ENCODE measurements at places on chromosomes 12 and 14.
A peak's percentile ranks its signal among the peaks of the same experiment; 100 is the strongest.

GRCh38 chr12:51721282-51721940, 127.1 kb downstream of the FIGNL2 start:
- no peak for DNase-seq

DNA sequence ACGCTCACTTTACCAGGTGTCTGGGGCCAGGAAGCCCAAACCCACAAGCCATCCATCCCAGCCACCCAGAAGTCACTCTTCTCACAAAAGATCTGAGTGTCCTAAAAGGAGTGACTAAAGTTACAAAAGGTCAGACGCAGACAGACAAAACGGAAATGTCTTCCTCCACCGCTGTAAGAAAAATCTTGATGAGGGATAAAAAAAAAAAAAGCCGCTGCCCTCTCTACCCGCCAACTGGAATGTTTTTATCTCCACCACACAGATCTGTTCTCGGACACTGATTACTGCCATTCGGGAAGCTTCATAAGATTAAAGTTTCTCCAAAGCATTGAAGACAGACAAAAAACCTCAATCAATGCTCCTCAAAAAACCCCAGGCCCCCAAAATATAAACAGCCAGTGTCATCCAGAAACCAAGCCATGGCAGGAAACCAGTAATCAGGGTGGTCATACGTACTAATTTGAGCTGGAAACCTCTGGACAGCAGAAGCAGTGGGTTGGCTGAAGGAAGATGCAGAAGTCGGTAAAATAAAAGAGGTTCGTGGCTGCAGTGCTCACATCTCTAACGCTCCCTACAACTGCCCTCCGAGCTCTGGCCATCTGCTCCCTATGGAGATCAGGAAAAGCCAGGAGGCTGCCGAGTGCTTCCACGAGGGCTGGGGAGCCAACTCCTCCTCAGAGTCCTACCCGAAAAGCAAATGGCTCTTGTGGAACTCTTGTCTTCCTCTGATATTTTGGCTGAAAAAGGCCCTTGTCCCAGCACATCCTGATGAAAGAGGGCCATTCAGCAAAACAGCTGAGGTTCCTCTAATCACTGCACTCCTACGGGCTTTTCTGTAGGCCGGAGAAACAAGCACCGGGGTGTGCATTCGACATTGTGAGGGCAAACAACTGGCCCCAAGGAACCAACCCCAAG, 30.3 kb downstream of the SSH1 start:
- no peak for DNase-seq

GRCh38 chr12:16282978-16283377, 5.5 kb upstream of the SLC15A5 start:
- no peak for DNase-seq

GRCh38 chr12:100165356-100165755, 22.7 kb upstream of the BLTP3B start:
- no peak for DNase-seq

GRCh38 chr12:74152370-74152769, 385.3 kb upstream of the ATXN7L3B start:
- no peak for DNase-seq

GRCh38 chr12:68613209-68613904, 2.7 kb downstream of the RAP1B start:
- peak; percentile 26 for DNase-seq

- no peak for DNase-seq
These were observed 24.6 kb downstream of the SRRM4 start for GRCh38 chr12:119005913-119006312.

GRCh38 chr12:54411391-54412241, 7.5 kb downstream of the ITGA5 start:
- no peak for DNase-seq

GRCh38 chr12:83866477-83866876, 1046.1 kb downstream of the SLC6A15 start:
- no peak for DNase-seq

GRCh38 chr14:101123618-101124510, 220.3 kb upstream of the RTL1 start:
- peak; percentile 0 for DNase-seq

Measured in effector memory CD8-positive, alpha-beta T cell (primary cell).